Neural crest cell (in vitro differentiated cells): ENCODE measurements at places on chromosomes 7 and 10.

- DNase-seq, result no peak
These were observed 48.8 kb upstream of the SLC35B4 start for GRCh38 chr7:134365341-134366054.

DNA sequence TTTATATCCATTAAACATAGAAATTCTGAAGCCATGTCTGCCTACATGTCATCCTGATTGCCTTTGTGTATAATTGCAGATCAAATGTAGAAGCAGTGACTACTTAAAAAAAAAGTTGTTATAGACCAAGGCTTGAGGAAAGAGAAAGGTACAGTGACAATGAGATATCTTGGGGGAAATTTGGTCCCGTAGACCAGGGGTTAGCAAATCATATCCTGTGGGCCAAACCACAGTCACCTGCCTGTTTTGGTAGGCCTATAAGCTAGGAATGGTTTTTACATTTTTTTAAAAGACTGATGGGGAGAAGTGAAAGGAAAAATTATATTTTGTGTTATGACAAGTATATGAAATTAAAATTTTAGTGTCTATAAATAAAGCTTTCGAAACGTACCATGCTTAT is 12.9 kb downstream of the PAPSS2 start:
- no peak for DNase-seq

- DNase-seq, result no peak
These were observed 447 bp upstream of the GPAM start for GRCh38 chr10:112184052-112184371.

DNA sequence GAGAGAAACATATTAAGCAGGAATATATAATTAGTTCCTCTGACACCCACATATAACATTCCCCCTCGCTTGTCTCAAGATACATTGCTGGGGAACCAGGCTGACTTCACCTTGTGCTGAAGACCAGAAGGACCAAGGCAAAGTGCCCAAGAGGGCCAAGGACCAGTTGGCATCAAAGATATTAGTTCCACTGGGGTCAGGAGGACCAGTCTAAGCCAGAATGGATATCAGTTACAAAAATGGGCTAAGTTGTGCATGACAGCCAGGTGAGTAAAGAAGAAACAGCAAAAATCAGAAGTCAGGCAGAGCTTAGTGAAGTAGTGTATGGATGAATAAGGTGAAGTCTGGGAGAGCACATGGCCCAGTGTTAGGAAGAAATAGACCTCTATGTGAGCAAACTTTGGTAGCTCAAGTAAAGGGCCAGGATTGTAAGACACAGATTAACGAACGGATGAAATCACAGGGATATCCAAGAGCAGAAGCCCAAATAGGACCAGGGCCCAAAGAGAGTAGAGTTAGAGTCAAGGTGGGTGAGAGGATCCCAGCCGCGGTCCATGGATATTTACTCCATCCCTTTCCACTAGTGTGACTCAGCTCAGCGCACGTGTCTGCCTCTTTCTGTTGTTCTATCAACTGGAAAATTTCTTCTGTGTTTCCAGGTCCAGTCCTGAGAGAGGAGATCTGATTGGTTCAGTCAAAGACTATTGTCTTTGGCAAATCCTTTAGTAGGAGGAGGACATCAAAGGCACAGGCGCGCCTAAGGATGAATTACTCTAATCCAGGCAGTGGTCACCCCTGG is 5.0 kb downstream of the CALD1 start:
- no peak for DNase-seq

- no peak for DNase-seq
These were observed 397.5 kb upstream of the PRKCQ start for GRCh38 chr10:6977398-6978186.

- no peak for DNase-seq
These were observed 38.0 kb downstream of the RBM33 start for GRCh38 chr7:155682484-155682883.

DNA sequence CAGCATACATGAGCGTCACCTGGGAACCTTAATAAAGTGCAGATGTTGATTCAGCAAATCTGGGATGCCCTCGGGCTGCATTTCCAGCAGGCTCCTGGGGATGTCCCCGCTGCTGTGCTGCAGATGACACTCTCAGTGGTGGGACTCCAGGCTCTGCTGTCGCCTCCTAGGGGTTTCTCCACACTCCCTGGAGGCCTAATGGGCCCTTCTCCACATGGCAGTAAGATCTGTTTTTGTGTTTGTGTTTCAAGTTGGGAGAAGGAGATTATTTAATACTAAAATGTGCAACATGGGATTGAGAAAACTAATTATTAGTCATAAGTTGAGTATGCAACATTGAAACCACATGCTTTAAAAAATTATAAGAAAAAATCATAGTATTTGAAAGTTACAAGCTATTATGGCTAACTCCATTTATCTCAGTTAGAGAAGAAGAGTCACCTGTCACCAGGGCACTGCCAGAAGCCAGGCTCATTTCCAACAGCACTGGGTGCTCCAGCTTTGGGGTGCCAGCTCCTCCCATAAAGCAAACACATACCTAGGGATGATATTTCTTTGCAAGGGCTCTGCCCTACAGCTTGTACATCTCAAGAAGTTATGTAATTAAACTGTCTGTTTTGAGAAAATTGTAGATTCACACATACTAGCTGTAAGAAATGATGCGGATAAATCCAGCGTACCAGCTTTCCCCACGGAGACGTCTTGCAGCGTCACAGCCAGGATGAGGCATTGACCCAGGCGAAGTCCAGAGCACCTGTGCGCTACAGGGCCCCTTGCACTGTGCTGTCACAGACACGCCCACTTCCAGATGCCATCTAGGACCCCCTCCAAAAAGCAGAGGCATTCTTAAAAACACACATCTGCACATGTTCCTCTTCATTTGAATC is 106.4 kb downstream of the EGFR start:
- DNase-seq, result no peak

DNA sequence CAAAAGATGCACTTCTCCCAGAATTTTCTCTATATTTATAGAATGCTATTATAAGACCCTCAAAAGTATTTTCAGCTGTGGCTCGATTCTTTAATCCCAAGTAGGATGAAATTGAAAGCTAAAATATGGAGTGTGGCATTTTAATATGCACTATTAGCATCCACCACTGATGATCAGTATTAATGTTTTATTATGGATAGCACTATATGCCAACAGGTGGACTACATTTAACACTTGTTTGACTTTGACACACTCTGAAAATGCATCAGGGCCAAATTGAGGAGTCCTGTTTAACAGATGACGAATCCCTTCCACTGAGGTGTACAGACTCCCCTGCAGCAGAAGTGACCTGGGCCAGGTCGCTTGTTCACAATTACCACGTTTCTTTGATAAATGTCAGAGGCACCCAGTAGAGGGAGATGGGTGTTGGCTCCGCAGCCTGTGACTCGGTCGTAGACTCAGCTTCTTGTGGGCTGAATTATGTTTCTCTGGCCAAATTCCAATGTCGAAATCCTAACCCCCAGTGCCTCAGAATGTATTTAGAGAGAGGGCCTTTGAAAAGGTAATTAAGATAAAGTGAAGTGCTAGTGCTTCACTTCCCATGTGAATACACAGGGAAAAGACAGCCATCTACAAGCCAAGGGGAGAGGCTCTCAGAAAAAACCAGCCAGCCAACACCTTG is 48.1 kb downstream of the WIPF3 start:
- DNase-seq, result no peak

DNA sequence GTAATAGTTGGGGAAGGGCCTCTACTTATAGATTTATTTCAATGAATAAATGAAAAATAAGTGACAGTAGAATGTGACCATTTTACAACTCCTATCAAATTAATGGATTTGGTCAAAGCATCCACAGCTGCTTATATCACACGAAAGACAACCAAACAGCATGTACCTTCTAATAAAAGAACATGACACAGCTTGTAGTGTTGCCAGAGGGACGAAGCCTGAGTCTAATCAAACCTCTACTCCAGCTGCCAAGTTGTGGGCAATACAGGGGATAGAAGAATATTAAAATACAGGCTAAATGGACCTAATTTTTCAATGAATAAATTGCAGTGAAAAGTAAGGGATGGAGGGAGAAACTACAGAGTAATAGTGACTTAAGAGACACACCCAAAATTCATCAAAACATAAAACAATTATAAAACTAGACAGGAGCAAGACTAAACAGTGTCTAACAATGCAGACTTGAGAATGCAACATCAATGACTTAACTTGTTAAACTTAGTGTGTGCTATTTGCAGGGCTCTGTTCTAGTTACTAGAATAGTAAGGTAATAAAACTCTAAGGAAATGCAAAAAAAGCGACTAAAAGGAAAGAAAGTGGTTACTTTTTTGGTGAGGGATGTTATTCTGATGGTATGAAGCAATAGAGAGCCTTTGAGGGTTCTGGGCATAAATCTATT is 853.8 kb downstream of the GRM8 start:
- DNase-seq, result no peak

DNA sequence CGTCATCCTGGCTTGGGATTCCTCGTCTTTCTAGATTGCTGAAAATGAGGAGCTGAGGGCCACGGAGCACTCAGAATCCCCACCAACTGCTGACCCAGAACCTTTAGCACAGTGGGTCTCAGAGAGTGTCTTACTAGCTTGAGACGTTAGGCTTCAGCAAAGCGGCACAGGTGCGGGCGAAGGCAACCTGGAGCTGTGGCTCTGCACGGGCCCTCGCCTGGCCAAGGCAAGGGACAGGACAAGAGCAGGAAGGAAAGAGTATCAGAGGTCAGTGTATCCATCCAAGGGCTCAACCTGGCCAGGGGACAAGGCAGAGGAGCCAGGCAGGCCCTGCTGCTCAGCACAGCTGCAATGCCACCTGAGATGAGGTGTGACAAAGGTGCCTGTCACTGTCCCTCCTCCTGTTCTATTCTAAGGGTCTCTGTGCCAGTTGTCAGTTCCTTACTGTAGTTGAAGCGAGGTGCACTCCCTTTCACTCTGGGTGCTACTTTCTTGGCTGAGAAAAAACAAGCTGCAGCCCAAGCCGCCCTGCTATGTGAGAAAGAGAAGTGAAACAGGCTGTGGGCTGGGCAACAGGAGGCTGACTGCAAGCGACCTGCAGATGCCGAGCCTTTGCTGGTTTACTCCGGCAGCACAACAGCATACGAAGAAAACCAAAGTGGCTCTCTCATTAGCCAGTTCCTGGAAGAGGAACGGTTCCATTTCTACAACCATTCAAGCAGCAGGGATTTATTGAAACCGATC is 33.3 kb upstream of the KDM7A start:
- DNase-seq, result no peak

DNA sequence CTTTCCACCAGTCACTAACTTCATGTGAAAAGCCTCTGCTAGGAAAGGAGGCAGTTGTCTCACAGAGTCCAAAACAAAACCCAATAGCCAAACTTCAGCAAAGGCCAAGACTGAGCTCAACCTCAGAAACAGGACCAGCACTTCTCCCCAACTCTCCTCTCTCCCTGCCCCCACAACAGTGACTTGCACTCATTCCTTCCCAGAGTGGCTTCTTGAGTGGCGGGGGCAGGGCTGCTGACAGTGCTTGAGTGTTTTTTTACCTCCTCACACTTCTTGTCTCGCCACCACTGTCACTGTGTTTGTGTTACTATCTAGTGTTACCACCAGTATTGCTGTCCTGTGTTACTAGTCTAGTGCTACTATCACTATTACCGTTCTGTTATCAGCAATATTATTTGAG is 206.8 kb downstream of the KLF6 start:
- no peak for DNase-seq

DNA sequence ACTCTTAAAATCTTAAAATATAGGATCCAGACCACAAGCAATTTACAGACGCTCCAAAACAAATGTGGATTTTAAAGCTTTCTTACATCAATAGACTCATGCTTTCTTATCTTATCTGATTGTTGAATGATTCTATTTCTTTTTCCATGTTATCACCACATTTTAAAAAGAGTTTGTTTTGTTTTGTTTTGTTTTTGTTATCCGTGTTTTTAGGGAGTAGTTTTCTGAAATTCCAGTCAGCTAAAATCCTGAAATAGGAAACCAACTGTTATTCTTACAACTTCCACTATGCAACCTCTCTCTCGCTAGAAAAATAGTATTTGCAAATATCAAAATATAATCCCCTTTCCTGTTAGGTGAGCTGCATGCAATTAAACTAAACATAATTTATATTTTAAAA is 251.0 kb downstream of the PCDH15 start:
- DNase-seq, result no peak

DNA sequence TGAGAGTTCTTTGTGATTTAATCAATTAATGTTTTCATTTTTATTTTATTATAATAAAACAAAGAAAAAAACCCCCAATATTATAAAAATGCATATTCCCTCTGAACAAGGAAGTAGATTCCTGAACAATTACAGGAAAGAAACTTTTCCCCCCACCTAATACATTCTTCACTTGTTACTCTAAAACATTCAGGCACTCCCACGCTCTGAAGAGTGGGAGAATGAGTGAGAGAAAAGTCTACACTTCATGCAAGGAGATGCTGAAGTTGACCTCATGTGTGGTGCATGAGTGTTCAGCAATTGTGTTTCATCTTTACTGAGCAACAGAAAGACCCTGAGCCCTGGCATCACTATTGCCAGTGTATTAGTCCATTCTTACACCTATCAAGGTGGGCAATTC is 244.2 kb upstream of the IGFBP3 start:
- DNase-seq, result no peak

DNA sequence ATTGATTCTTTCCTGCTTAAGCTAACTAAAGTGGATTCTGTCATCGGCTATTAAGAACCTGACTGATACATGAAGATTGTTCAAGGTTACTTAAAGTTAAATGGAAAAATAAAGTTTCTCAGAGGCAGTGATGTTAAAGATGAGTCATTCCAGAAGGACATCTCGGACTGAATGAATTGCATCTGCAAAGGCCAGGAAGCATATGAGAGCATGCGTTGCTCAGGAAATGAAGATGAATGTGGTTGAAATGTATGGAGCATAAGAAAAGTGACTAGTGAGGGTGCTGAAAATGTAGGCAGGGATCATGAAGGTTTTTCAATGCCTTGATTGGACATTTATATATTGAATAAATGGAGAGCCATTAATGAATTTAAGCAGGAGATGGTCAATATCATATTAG is 133.9 kb upstream of the GHITM start:
- no peak for DNase-seq

- no peak for DNase-seq
These were observed 48.3 kb downstream of the ITIH5 start for GRCh38 chr10:7618461-7618860.

DNA sequence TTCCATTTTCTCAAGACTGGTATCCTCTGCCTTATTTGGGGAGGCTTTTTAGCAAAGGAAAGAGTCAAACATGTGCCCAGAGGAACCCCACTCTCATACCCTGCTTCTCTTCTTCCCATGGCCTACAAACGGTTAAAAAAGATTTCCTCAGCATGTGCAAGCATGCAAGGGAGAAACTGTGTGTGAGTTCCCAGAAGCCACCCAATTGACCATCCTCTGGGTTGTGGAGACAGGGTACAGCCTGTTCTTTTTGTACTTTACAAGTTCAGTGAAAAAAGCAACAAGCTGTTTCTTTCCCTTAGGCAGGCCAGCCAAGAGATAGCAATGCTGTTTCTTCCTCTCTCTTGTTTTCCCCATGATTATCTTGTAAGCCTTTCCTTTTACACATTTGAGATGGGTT is 68.8 kb upstream of the MTPN start:
- DNase-seq, result no peak

- DNase-seq, result no peak
These were observed 20.0 kb upstream of the GATA3 start for GRCh38 chr10:8034466-8035005.
